ENCODE measurements at places on chromosomes 6 and 20.

- no peak for DNase-seq
Observed at GRCh38 chr20:64065974-64066343, 3.0 kb downstream of the TCEA2 start.

- DNase-seq = no peak
Observed at GRCh38 chr20:1319051-1319450, 9.9 kb downstream of the SDCBP2 start.

DNA sequence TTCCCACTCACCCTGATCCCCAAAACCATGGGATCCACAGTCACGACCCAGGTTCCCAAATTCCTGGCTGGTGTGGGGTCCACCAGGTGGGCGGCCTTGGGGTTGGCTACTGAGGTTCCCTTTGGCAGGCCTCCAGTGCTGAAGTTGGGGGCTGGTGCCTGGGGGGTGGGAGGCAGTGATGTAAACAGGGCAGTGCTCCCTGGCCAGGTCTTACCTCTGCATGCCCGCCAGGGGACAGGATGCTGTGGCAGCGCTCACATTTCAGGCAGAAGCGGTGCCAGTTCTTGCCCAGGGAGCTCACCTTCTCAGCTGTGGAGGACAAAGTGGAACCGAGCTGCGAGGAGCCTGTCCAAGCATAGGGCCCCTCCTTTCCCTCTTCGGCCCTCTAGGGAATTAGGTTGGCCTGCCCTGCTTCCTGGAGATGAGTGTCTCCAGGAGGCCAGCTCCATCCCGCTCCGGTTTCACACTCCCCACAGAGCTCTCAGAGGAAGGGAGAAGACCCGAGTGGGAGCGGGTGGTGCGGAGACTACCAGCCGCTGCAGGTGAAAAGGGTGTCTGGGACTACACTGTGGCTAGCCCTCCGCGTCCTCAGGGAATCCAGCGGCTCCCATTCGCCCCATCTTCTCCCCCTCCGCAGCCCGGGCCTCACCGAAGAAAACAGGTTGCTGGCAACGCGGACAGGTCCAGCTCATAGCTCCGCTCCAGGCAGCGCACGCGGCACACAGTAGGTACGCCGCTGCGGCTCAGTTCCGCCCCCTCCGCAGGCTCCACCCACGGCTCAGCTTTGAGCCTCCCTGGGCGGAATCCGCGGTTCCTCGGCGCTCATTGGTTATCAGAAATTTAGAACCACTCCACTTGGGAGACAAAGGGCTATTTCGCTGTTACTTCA lies at the start of gene CRIP3:
CRIP3 (minus strand) TSS at position 726 of the 889 bp plus-strand sequence; CDS start at position 692, 34 bp downstream.
- peak; percentile 36 for DNase-seq

DNA sequence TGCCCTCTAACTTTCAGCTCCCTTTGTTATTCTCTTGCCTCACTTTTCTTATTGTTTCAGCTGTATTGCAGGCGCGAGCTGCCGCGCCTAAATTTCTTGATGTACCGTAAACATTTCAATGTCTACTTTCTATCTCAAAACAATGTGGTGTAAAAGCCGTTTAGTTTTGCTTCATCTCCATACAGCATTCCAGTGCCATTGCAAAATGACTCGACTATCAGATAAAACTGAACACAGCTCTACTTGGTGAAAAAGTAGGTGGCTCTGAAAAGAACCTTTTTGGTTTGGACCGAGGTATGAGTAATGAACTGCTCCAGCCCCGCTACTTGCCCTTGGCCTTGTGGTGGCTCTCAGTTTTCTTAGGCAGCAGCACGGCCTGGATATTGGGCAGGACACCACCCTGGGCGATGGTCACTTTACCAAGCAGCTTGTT lies 74.6 kb downstream of the OR2B2 start:
- DNase-seq = no peak

- DNase-seq = no peak
Observed at GRCh38 chr20:23114018-23114417, 27.9 kb upstream of the CD93 start.

Measured in activated T-cell treated with anti-CD3 and anti-CD28 coated beads for 24 hours (primary cell).